ENCODE measurements at places on chromosomes 16 and 17.
A peak's percentile ranks its signal among the peaks of the same experiment; 100 is the strongest.

DNA sequence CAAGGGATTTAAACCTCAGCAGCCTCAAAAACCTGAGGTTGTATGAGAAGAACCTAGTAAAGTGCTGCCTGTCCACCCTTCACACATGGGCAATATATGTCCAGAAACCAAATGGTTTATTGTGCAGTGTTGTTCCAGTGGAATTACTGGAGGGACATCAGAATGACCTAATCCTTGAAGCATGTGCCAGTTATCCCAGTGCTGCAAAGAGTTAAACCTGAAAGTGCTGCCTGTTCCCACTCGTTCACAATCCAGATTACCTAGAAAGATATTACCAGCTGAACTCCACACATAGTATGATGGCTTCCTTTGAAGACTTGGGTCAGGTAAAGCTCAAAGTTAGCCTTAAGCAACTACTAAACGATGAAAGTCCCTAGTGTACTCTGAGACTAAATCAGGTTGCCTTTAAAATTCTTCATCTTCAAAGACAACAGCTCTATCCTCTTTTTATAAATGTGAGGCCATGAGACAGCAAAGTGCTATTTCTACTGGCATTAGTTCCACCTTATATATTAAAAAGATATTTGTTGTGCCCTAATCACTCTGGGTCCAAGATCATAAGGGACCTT, 133.1 kb downstream of the SNX11 start:
- no peak for DNase-seq

DNA sequence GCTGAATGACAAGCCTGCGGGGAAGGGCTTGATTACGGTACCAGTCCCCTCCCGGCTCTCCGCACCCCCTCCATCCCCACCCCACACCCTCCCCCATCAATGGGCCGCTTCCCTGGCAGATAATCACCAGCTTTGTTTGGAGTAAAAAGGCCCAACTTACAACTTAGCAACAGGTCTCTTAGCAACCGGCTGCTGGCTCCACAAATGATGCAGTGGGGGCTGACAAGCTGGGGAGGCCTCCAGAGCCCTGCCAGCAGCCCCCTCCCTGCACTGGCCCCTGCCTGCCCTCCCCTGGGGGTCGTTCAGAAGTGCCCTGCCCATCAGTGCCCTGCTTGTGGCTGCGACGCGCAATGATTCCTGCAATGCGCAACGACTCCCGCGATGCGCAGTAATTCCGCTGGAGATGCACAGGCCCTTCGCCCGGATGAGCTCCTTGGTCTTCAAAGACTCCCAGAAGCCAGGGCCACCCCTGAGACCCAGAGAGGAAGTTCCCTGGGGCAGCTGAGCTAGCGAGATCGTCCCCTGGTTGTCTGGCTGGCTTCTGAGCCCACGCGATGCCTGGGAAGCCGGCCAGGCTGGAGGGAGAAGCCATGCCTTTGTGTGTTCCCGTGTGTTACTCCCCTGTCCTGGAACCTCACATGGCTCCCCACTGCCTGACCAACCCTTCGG, 23.3 kb downstream of the CPNE2 start:
- no peak for DNase-seq

- DNase-seq, result no peak
These were observed 2.4 kb upstream of the HNF1B start for GRCh38 chr17:37747222-37747621.

- DNase-seq, result no peak
These were observed 7.6 kb downstream of the CCDC57 start for GRCh38 chr17:82204831-82205719.

DNA sequence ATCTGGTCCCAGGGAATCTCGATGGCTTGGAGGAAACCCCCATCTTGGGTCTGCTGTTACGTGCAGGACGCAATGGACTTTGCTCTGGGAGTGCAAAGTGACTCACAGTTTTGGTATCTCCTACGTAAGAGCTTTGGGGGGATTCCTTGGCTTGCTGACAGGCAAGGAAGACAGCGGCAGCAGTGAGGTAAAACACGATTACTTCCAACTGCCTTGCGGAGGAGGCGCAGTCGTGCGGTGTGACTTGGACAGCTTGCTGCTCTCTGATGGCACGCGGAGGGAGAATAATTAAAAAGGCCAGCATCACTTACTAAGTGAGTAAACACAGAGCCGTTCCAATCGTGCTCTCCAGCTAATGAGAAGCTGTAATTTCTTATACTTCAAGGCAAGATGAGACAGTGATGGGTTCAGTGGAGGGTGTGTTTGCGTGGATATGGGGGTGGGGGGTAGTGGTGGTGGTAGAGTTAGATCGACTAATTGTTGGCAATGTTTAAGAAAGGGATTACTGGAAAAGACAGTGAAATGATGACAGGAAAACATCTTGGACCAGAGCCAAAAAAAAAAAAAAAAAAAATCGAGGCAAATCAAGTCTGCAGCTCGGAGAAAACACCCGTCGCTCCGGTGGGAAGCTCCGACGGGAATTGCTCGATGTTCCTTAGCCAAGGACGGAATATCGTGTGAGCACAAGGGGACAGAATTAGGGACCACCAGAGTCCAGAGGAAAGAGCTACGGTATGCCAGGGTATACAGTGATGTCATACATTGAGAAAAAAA, 184.8 kb upstream of the ZFHX3 start:
- peak; percentile 61 for DNase-seq
